ENCODE measurements at places on chromosomes 2 and 18. TPM values are rescaled to one million over a fixed set of nuclear protein-coding genes. Genes with fewer than 3 reads are reported as not detected.

The ITM2C gene
- 25.3 TPM for total RNA-seq

The MOGAT1 gene
- total RNA-seq = not detected

The PRSS56 gene
- total RNA-seq = not detected

GRCh38 chr2:165874445-165875039, 79.0 kb downstream of the TTC21B start:
- no peak overlapping the region for H3K27ac ChIP-seq
- no peaks in the 10 kb centered on the region for H3K27me3 ChIP-seq
- H3K36me3 ChIP-seq = no peaks in the 10 kb centered on the region

DNA sequence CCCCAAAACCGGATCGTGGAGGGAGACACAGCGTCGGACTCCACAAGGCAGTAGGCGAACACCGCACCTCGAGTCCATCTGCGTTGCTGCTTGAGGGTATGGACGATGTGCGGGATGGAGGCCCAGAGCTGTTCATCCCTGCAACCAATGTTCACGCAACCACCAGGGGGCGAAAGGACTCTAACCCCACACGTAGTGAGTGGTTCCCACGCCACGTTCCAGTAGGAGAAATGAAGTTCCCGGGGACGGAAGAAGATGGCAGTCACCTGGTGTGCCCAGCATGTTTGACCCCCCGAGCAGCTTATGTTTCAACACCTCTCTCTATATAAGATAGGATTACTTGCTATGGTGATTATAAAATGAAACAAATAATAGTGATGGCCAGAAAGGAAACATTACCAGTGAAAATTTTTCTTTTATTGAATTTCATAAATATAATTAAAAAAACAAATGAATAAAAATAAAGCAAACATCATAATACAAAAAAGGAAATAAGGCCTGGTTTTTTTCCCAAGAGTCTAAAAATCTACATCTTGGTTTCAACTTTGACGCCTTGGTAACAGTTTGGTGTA, 184.3 kb downstream of the SH3BP4 start:
- no peaks in the 10 kb centered on the region for H3K4me1 ChIP-seq
- no peaks in the 10 kb centered on the region for H3K36me3 ChIP-seq
- peak overlapping the region; percentile 25 for H3K4me3 ChIP-seq
- H3K27me3 ChIP-seq = no peaks in the 10 kb centered on the region
- H3K27ac ChIP-seq = no peak overlapping the region

- peaks cover 32% of the 10 kb centered on the region for H3K4me1 ChIP-seq
- H3K27me3 ChIP-seq = no peaks in the 10 kb centered on the region
- DNase-seq = no peak
- H3K4me3 ChIP-seq = no peak overlapping the region
- peak overlapping the region; percentile 80 for H3K27ac ChIP-seq
These were observed 53.3 kb downstream of the NEDD4L start for GRCh38 chr18:58097121-58097906.

GRCh38 chr18:48535956-48536355, 2.9 kb upstream of the CTIF start:
- H3K36me3 ChIP-seq = no peaks in the 10 kb centered on the region
- DNase-seq = no peak
- H3K27ac ChIP-seq = no peak overlapping the region
- H3K4me1 ChIP-seq = no peaks in the 10 kb centered on the region

The ADAM23 gene
- 4.5 TPM for total RNA-seq

The ABCG5 gene
- not detected for total RNA-seq

The MGAT4A gene
- total RNA-seq = 34.4 TPM

GRCh38 chr2:51859260-51859659, 827.3 kb upstream of the NRXN1 start:
- H3K36me3 ChIP-seq = no peaks in the 10 kb centered on the region
- no peak for DNase-seq
- H3K27me3 ChIP-seq = no peaks in the 10 kb centered on the region
- H3K4me1 ChIP-seq = no peaks in the 10 kb centered on the region
- no peak overlapping the region for H3K4me3 ChIP-seq

- peaks cover 68% of the 10 kb centered on the region for H3K27me3 ChIP-seq
- DNase-seq = peak; percentile 92
- no peak overlapping the region for H3K27ac ChIP-seq
- no peaks in the 10 kb centered on the region for H3K36me3 ChIP-seq
These were observed 4.0 kb upstream of the WNT10A start for GRCh38 chr2:218876562-218877219.

- H3K4me3 ChIP-seq = no peak overlapping the region
- no peaks in the 10 kb centered on the region for H3K4me1 ChIP-seq
- peak; percentile 41 for DNase-seq
- H3K27ac ChIP-seq = no peak overlapping the region
- H3K36me3 ChIP-seq = no peaks in the 10 kb centered on the region
- H3K27me3 ChIP-seq = no peaks in the 10 kb centered on the region
These were observed 198.6 kb downstream of the FAM210A start for GRCh38 chr18:13527730-13528129.

The GALNT5 gene
- not detected for total RNA-seq

The GAD1 gene
- 7.4 TPM for total RNA-seq

GRCh38 chr18:66676699-66677098, 72.8 kb upstream of the CDH19 start:
- no peak overlapping the region for H3K27ac ChIP-seq
- no peaks in the 10 kb centered on the region for H3K36me3 ChIP-seq
- no peaks in the 10 kb centered on the region for H3K4me1 ChIP-seq
- no peak overlapping the region for H3K4me3 ChIP-seq

GRCh38 chr2:179307616-179308371, 43.2 kb upstream of the SESTD1 start:
- no peak for DNase-seq
- H3K27ac ChIP-seq = no peak overlapping the region
- no peaks in the 10 kb centered on the region for H3K27me3 ChIP-seq
- H3K4me3 ChIP-seq = no peak overlapping the region

The MBD2 gene
- 65.7 TPM for total RNA-seq

The MYO7B gene
- total RNA-seq = 0.18 TPM

The DSG4 gene
- total RNA-seq = not detected

GRCh38 chr2:158667586-158667985, 127.5 kb upstream of the DAPL1 start:
- H3K4me3 ChIP-seq = no peak overlapping the region
- H3K27me3 ChIP-seq = no peaks in the 10 kb centered on the region
- no peak for DNase-seq
- H3K27ac ChIP-seq = no peak overlapping the region

GRCh38 chr2:201018636-201019035, 52.8 kb downstream of the HYCC2 start:
- no peak overlapping the region for H3K4me3 ChIP-seq
- H3K27me3 ChIP-seq = no peaks in the 10 kb centered on the region
- peaks cover 5% of the 10 kb centered on the region for H3K4me1 ChIP-seq

GRCh38 chr2:204452464-204453023, 92.7 kb upstream of the PARD3B start:
- no peaks in the 10 kb centered on the region for H3K27me3 ChIP-seq
- no peak overlapping the region for H3K4me3 ChIP-seq
- H3K27ac ChIP-seq = no peak overlapping the region
- H3K4me1 ChIP-seq = no peaks in the 10 kb centered on the region
- H3K36me3 ChIP-seq = no peaks in the 10 kb centered on the region

DNA sequence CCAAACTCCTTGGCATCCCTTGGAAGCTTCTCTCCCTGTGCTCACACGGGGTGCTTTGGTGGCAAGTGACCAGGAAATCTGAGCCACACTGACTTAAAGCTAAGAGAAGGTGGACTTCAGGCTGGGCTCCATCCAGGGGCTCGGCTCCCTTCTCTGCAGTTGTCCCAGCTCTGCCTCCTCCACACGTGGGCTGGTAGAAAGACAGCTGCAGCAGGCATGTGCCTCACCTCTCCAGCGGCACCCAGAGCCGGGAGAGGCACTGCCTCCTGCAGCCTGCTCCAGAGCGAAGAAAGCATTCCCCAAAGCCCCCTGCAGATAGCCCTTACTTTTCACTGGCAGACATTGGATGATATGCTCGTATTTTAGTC, 11.3 kb downstream of the KCNF1 start:
- H3K4me3 ChIP-seq = no peak overlapping the region
- H3K36me3 ChIP-seq = no peaks in the 10 kb centered on the region
- H3K27me3 ChIP-seq = peaks cover 7% of the 10 kb centered on the region
- no peak for DNase-seq

GRCh38 chr2:233756429-233757081, 3.5 kb upstream of the UGT1A1 start:
- H3K4me1 ChIP-seq = no peaks in the 10 kb centered on the region
- no peaks in the 10 kb centered on the region for H3K36me3 ChIP-seq
- H3K4me3 ChIP-seq = no peak overlapping the region
- no peaks in the 10 kb centered on the region for H3K27me3 ChIP-seq

- no peak within 1 kb of the TSS for H3K27ac ChIP-seq
- H3K4me1 ChIP-seq = peaks cover 13% of the 10 kb centered on the region
- no peaks in the 10 kb centered on the region for H3K36me3 ChIP-seq
- no peak for DNase-seq
These were observed at the start of gene TFCP2L1 for GRCh38 chr2:121284463-121285449. TFCP2L1 (minus strand) TSS chr2:121285202; CDS start chr2:121285109, 93 bp downstream.

- DNase-seq = no peak
- no peak overlapping the region for H3K27ac ChIP-seq
- H3K36me3 ChIP-seq = no peaks in the 10 kb centered on the region
- no peaks in the 10 kb centered on the region for H3K27me3 ChIP-seq
- peaks cover 5% of the 10 kb centered on the region for H3K4me1 ChIP-seq
These were observed 20.3 kb downstream of the SLC8A1 start for GRCh38 chr2:40431600-40431955.

The SPP2 gene
- total RNA-seq = not detected
